ENCODE measurements at places on chromosomes 3 and 15. TPM values are rescaled to one million over a fixed set of nuclear protein-coding genes. Genes with fewer than 3 reads are reported as not detected.

Gene NPHP3
- 50.8 TPM for polyA plus RNA-seq

Gene MEX3B
- polyA plus RNA-seq, result 19.0 TPM

Gene LIPC
- 0.30 TPM for polyA plus RNA-seq

Gene SCAANT1
- polyA plus RNA-seq, result not detected

Gene NEK11
- 6.3 TPM for polyA plus RNA-seq

Gene TTLL13
- 0.10 TPM for polyA plus RNA-seq

Gene LIPH
- 0.05 TPM for polyA plus RNA-seq

Gene STAC
- polyA plus RNA-seq, result 29.9 TPM

Gene PYGO1
- 11.6 TPM for polyA plus RNA-seq

Gene GRM7
- not detected for polyA plus RNA-seq

Gene LMAN1L
- polyA plus RNA-seq, result not detected

Gene ADAMTS7
- 27.8 TPM for polyA plus RNA-seq

- no peaks in the 10 kb centered on the region for H3K27me3 ChIP-seq
- no peak overlapping the region for H3K4me3 ChIP-seq
- H3K4me1 ChIP-seq, result no peaks in the 10 kb centered on the region
- peaks cover 21% of the 10 kb centered on the region for H3K36me3 ChIP-seq
Measured at GRCh38 chr3:11300970-11301369, 28.8 kb downstream of the ATG7 start.

DNA sequence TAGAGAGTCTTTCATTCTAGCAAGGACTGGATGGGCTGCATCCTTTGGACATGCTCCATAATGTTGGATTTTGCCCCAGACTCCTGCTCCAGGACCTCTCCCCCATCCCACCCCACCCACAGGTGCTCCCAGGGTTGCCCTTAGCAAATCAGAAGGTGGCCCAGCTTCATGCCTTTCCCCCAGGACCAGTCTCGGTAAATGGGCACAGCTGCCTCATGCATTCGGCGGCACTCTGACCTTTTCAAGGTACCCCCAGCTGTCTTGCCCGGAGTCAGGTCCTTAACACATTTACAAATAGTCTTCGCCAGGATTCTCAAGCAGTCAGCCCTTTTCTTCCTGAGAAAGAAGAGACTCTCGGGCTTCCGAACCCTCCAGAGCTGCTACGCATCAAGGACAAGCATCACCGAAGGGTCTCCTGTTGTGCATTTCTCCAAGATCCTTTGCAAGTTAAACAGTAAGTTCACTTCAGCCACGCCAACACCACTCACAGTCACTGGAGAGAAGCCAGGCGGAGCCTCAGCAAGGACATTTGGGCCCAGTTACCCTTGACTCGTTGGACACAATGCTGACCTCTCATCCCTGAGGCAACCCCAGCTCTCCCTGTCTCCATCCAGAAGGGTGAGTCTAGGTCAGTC is 287.8 kb downstream of the FAM43A start:
- DNase-seq, result no peak
- no peak overlapping the region for H3K4me3 ChIP-seq
- H3K27ac ChIP-seq, result no peak overlapping the region
- peaks cover 4% of the 10 kb centered on the region for H3K27me3 ChIP-seq

DNA sequence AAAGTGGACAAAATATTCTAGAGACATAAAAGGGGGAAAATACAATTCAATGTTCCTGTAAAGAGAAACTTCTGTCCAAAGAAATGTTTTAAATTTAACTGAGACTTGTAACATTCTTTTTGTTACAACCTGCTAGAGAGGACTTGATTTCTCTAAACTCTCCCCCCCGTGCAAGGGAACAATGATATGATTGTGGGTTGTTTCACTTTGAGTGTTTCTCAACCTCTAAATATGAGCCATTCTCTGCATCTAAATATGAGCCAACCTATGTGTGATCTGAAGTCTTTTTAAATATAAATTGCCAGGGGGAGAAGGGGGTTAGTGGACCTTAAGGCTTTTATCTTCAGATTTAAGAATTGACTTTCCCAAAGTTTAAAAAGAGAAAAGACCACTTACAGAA is 14.6 kb downstream of the ZNF860 start:
- no peaks in the 10 kb centered on the region for H3K36me3 ChIP-seq
- no peak overlapping the region for H3K27ac ChIP-seq
- H3K27me3 ChIP-seq, result no peaks in the 10 kb centered on the region

- H3K4me1 ChIP-seq, result no peaks in the 10 kb centered on the region
- no peak for DNase-seq
- H3K4me3 ChIP-seq, result no peak overlapping the region
- H3K27me3 ChIP-seq, result no peaks in the 10 kb centered on the region
- H3K36me3 ChIP-seq, result no peaks in the 10 kb centered on the region
Measured at GRCh38 chr3:152760591-152760990, 74.3 kb upstream of the P2RY1 start.

GRCh38 chr3:51671734-51672475 is 853 bp downstream of the TEX264 start:
- H3K4me3 ChIP-seq, result peak overlapping the region; percentile 98
- peak; percentile 75 for DNase-seq
- no peaks in the 10 kb centered on the region for H3K27me3 ChIP-seq
- peaks cover 31% of the 10 kb centered on the region for H3K36me3 ChIP-seq
- peak overlapping the region; percentile 87 for H3K27ac ChIP-seq

- peaks cover 49% of the 10 kb centered on the region for H3K4me1 ChIP-seq
- no peaks in the 10 kb centered on the region for H3K27me3 ChIP-seq
- H3K36me3 ChIP-seq, result peaks cover 4% of the 10 kb centered on the region
- peak overlapping the region; percentile 97 for H3K27ac ChIP-seq
- DNase-seq, result peak; percentile 76
- H3K4me3 ChIP-seq, result peak overlapping the region; percentile 43
Measured at GRCh38 chr3:11581237-11582190, 62.2 kb downstream of the VGLL4 start.

DNA sequence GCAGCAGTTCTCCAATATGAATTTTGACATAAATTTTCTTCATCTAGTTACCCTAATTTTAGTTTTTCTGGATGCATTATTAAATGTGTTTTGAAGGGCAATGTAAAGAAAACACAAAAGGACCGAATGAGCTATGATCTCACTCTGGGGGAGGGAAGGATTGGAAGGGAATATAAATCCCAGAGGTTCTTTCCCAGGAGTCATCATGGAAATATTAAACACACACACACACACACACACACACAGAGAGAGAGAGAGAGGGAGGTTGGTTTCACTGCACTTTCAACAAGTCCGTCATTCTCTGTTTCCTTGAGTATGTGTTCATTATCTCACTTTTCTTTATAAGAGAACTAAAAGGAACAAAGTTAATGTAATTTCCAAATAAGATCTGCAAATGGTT is 70.7 kb upstream of the DCBLD2 start:
- H3K4me1 ChIP-seq, result peaks cover 2% of the 10 kb centered on the region
- H3K27me3 ChIP-seq, result no peaks in the 10 kb centered on the region
- H3K36me3 ChIP-seq, result no peaks in the 10 kb centered on the region
- no peak overlapping the region for H3K4me3 ChIP-seq

GRCh38 chr15:23532024-23532423 is 33.5 kb upstream of the MKRN3 start:
- H3K4me3 ChIP-seq, result no peak overlapping the region
- H3K4me1 ChIP-seq, result no peaks in the 10 kb centered on the region
- H3K36me3 ChIP-seq, result no peaks in the 10 kb centered on the region
- H3K27ac ChIP-seq, result no peak overlapping the region

GRCh38 chr3:93906245-93906644 is 67.5 kb downstream of the PROS1 start:
- no peak overlapping the region for H3K27ac ChIP-seq
- DNase-seq, result no peak
- no peaks in the 10 kb centered on the region for H3K36me3 ChIP-seq
- H3K4me3 ChIP-seq, result no peak overlapping the region
- no peaks in the 10 kb centered on the region for H3K27me3 ChIP-seq
- no peaks in the 10 kb centered on the region for H3K4me1 ChIP-seq

DNA sequence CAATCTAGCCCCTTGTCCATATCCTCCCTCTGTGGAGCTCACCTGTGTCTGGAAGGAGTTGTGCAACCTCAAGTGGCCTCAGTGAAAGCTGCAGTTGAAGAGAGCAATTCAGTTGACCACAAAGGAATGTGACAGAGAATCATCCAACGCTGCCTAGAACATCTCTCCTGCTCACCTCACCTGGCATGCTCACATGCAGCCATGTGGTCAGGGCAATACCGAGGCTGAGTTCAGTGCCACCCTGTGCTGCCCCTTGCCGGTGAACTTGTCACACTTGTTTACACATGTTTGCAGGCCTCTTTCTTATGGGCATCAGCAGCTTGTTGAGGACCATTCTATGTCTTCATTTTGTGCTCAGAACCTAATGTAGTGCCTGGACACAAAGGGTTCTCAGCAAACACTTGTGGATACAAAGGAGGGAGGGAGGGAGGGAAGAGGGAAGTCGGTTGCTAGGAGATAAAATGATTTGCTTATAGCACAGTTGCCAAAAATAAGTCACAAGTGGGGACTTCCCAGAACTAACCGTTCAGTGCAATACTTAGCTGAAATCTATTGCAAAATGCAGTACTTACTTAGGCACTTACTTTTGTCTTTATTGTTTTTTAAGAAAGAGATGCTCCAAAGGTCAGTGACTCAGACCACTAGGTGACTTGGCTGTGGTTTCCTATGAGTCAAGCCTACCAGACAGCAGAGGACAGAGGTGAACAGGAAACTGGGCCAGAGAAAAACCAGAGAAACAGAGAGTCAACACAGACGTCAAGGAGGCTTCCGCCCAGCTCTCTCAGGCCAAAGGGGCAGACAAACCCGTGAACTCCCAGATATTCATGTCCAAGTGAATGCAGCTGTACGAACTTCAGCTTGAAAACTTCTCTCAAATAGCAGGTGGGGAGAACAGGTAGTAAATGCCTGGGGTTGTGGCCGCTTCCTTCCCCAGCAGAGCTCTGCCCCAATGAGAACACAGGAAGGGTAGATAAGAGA is 227.8 kb upstream of the CTNNB1 start:
- peaks cover 44% of the 10 kb centered on the region for H3K4me1 ChIP-seq
- H3K27me3 ChIP-seq, result no peaks in the 10 kb centered on the region
- H3K4me3 ChIP-seq, result no peak overlapping the region

DNA sequence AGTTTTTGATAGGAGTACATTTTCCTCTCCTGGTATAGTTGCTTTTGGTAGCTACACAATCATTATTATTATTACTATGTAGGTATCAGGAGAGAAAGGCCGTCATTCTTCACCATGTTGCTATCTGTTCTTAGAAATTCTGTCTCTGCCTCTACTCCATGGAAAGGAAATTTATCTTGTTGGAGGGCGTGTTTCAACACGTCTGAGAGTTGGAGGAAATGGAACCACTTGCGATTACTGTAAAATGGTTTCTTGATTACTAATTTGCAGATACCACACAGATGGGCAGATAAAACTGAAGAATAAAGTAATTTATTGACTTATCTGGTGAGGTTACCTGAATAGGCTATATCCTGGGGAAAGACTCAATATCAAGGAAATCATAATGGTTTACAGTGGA is 488.4 kb downstream of the NR2F2 start:
- no peak overlapping the region for H3K27ac ChIP-seq
- H3K4me3 ChIP-seq, result no peak overlapping the region
- no peak for DNase-seq
- H3K36me3 ChIP-seq, result no peaks in the 10 kb centered on the region
- H3K4me1 ChIP-seq, result no peaks in the 10 kb centered on the region

DNA sequence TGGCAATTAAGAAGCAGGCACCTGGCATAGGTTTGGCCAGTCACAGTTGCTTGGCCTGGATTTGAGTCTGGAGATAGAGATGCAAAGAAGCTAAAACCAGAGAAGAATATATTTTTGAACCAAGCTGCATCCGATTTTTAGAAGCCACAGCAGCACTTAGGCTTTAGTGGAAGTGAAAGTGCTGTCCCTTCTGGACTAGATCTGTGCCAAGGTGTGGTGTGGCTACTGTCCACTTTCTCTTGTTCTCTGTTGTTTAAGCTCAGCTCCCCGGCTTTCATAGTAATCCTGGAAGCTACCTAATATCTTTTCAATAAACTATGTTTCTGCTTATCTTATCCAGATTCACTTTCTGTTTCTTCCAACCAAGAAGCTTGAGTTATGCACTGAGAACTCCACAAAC is 183.4 kb upstream of the THRB start:
- no peak overlapping the region for H3K27ac ChIP-seq
- no peaks in the 10 kb centered on the region for H3K36me3 ChIP-seq
- DNase-seq, result no peak
- no peak overlapping the region for H3K4me3 ChIP-seq

GRCh38 chr15:35595656-35596055 is 49.7 kb upstream of the DPH6 start:
- H3K4me3 ChIP-seq, result no peak overlapping the region
- H3K27me3 ChIP-seq, result no peaks in the 10 kb centered on the region
- no peak for DNase-seq
- H3K4me1 ChIP-seq, result no peaks in the 10 kb centered on the region
- H3K27ac ChIP-seq, result no peak overlapping the region

- no peaks in the 10 kb centered on the region for H3K27me3 ChIP-seq
- H3K4me1 ChIP-seq, result peaks cover 9% of the 10 kb centered on the region
- peak overlapping the region; percentile 66 for H3K4me3 ChIP-seq
- peak overlapping the region; percentile 95 for H3K27ac ChIP-seq
- H3K36me3 ChIP-seq, result no peaks in the 10 kb centered on the region
- no peak for DNase-seq
Measured at GRCh38 chr3:111072031-111072921, 660 bp downstream of the NECTIN3 start.

GRCh38 chr3:179604321-179605078 is at the start of the genes MRPL47 and NDUFB5:
MRPL47 (minus strand) TSS chr3:179604638; CDS start chr3:179604624, 14 bp downstream.
NDUFB5 (plus strand) TSS chr3:179604794; CDS start chr3:179604816, 22 bp downstream.
- H3K36me3 ChIP-seq, result peaks cover 13% of the 10 kb centered on the region
- H3K27me3 ChIP-seq, result no peaks in the 10 kb centered on the region
- DNase-seq, result peak; percentile 100
- H3K27ac ChIP-seq, result peak within 1 kb of the TSS; percentile 97
- peak within 1 kb of the TSS; percentile 88 for H3K4me3 ChIP-seq

Measured in muscle of leg (tissue), 16 donors.